Stimulated activated CD4-positive, alpha-beta T cell treated with anti-CD3 and anti-CD28 coated beads, Interleukin-12 subunit alpha, Interleukin-12 subunit beta, amount 100 ng/mL, for 48 hours (primary cell): ENCODE measurements at places on chromosomes 12 and 14.
A peak's percentile ranks its signal among the peaks of the same experiment; 100 is the strongest.

- peak; percentile 47 for DNase-seq
Observed at GRCh38 chr12:55724226-55724939, 4.2 kb downstream of the RDH5 start.

GRCh38 chr14:56995010-56995409, 184.7 kb upstream of the OTX2 start:
- no peak for DNase-seq

DNA sequence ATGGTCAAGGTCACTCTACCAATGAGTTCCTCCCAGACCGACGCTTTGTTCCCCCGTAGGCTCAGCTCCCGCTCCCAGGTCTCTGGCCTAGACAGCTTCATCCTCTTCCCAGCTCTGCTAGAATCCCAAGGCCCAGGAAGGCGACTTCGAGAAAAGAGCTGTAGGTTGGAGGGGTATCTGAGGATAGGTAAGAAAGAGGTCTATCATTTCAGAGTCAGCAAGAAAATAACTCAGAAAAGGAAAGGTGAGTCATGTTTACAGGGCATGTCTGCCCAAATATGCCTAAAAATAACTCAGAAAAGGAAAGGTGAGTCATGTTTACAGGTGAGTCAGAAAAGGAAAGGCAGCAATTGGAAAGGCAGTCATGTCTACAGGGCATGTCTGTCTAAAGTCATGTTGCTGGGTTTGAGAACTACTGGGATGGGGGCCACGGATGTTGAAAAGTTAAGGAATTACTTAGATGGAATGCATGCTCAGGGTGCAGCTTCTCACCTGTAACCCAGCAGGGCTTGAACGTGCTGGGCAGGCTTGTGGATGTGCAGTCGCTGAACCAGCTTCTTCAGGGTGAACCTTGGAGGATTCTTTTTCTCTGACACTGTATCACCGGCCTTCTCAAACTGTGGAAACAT, 12.2 kb downstream of the TEP1 start:
- peak; percentile 35 for DNase-seq

GRCh38 chr14:55254581-55254980, 16.6 kb upstream of the FBXO34 start:
- DNase-seq = no peak

GRCh38 chr14:37695866-37696265, 100.4 kb downstream of the TTC6 start:
- DNase-seq = no peak

DNA sequence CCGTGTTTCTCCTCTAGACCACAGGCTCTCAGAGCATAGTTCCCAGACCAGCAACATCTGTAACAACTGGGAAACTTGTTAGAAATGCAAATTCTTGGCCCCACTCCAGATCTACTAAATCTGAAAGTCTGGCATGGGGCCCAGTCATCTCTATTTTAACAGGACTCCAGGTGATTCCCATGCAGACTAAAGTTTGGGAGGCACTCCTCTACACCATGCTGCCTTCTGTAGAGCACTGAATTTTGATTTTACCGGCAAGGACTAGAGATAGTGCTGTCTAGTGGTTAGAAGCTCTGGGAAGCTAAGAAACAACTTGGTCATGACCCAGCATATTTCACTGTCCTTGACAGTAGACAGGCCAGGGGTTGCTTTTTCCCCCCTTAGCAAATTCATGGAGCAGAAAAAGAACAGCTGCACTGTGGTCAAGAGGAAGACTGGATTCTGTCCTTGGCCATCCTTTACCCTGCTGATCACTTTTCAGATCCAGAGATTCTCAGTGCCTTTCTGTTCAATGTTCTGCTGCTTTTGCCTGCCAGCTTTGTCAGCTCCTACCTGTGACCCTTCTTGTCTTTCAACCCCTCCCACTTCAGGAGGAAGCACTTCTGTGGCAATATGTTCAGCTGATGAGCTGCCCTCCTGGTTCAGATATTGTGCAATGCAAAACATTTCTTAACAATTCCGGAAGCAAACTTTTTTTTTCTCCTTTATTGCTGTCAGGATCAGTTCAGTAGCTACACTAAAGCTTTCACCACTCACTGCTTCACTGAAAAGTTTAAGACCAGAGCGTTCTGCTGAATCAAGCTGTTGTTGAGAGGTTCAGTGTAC, 133.8 kb upstream of the NUDT4 start:
- no peak for DNase-seq

- no peak for DNase-seq
Observed at GRCh38 chr12:103599274-103599673, 12.2 kb downstream of the STAB2 start.

GRCh38 chr12:114439261-114439683, 33.3 kb upstream of the TBX5 start:
- no peak for DNase-seq

DNA sequence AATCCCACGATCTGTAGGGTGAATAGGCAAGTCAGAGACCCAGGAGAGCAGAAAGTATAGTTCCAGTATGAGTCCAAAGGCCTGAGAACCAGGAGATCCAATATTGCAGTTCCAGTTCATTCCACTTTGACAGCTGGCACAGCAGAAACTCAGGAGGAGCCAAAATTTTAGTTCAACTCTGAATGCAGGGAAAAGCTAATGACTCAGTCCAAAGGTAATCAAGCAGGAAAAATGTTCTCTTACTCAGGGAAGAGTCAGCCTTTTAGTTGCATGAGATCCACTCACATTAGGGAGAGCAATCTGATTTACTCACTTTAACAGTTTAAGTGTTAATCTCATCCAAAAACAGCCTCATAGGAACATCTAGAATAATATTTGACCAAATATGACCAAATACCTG, 130.2 kb upstream of the LRFN5 start:
- DNase-seq = no peak

DNA sequence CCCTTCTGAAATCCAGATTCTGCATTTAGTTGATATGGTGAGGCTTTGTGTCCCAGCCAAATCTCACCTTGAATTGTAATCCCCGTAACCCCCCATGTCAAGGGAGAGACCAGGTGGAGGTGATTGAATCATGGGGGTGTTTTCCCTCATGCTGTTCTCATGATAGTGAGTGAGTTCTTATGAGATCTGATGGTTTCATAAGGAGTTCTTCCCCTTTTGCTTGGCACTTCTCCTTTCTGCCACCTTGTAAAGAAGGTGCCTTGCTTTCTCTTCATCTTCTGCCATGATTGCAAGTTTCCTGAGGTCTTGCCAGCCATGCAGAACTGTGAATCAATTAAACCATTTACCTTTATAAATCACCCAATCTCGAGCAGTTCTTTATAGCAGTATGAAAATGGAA, 23.1 kb upstream of the C12orf42 start:
- DNase-seq = no peak

DNA sequence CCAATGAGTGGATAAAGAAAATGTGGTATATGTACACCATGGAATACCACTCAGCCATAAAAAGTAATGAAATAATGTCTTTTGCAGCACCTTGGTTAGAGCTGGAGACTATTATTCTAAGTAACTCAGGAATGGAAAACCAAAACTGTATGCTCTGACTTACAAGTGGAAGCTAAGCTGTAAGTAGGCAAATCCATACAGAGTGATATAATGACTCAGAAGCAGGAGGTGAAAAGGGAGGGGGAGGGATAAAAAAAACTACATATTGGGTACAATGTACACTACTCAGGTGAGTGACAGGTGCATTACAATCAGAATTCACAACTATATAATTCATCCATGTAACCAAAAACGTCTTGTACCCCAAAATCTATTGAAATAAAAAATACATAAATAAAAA, 15.1 kb upstream of the CLEC1A start:
- DNase-seq = no peak

GRCh38 chr12:71594214-71594948, 69.3 kb downstream of the ZFC3H1 start:
- DNase-seq = no peak

DNA sequence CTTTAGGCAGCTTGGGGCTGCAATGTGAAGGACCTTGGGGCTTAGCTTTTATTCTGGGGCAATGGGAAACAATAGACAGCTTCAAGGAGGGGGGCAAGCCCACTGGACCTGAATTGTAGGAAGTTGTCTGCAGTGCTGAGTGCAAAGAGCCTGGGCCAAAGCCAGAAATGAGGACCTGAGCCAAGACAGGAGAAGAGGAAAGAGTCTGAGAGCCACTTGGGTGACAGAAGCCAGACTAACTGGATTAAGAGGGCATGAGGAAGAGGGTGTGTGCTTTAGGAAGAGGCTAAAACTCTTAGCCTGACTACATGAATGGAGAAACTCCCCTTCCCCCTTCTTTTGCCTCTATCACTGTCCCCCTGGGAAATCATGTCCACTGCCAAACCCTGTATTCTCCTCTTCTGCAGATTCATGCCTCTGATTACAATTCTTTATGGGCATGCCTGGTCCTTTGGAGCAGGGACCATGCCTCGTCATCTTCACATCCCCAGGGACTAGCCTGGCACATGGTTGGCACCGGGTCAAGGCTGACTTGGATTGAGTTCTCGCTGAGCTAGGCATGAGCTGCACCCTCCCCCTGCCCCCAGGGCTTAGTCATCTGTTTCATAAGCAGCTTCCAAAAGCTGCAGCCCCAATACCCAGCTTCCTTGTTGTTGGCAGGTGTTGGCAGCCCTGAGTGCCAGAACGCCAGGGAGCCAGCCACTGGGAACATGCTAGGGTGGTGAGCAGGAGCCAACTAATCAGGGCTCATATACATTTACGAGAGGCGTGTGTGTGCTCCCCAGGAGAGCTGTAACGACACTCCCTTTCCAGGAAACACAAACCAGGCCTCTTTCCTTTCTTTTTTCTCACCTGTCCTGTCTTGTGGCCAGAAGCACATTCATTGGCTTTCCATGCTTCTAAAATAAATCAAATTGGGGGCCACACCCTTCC, 27.7 kb upstream of the JDP2 start:
- no peak for DNase-seq

DNA sequence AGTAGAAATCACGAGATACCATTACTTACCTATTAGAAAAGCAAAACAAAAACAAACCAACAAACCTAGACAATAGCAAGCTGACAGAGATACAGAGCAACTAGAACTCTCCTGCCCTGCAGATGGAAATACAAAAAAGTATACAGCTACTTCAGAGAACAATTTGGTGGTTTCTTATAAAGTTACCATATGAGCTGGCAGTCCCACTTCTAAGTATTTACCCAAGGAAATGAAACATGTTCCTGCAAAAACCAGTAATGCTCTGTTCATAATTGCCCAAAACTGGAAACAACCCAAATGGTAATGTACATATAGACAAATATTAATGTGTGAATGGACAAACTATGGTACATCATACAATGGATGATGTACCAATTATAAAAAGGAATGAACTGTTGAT, 31.7 kb downstream of the FUT8 start:
- DNase-seq = no peak

- peak; percentile 81 for DNase-seq
Observed at GRCh38 chr12:6532051-6532926, 2.0 kb upstream of the GAPDH start.

GRCh38 chr14:54312166-54312801, 84.5 kb upstream of the CDKN3 start:
- DNase-seq = no peak

DNA sequence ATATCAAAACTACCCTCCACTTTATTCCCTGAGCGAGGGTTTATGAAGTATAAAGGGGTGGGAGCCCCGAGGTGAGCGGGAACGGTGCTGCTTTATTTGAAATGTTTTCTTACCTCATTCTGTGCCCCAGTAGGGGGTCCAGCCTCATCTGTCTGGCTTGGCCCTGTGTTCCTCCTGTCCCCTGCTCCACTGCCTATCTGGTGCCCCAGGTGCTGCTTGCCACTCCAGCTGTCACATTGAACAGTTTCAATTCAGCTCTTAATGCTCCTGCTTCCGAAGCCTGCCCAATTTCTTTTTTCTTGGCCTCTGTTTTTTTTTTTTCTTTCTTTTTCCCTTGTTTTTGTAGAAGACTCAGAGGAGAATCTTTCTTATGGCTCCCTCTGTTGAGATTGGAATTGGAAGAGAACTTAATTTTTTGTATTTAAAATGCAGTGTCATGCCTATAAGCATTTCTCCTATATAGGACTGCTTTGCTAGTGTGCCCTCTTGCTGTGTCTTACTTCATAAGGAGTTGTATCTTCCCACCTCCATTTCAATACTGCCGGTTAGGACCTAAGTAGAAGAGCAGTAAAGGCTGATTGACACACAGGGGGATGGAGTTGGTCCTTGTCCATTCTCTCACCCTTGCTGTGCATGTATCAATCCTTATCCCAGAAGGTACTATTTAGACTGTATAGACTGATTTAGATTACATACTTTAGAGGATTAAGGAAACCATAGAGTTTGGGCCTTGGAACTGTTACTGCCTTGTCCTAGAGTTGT, 2.3 kb downstream of the ATXN7L3B start:
- DNase-seq = no peak

DNA sequence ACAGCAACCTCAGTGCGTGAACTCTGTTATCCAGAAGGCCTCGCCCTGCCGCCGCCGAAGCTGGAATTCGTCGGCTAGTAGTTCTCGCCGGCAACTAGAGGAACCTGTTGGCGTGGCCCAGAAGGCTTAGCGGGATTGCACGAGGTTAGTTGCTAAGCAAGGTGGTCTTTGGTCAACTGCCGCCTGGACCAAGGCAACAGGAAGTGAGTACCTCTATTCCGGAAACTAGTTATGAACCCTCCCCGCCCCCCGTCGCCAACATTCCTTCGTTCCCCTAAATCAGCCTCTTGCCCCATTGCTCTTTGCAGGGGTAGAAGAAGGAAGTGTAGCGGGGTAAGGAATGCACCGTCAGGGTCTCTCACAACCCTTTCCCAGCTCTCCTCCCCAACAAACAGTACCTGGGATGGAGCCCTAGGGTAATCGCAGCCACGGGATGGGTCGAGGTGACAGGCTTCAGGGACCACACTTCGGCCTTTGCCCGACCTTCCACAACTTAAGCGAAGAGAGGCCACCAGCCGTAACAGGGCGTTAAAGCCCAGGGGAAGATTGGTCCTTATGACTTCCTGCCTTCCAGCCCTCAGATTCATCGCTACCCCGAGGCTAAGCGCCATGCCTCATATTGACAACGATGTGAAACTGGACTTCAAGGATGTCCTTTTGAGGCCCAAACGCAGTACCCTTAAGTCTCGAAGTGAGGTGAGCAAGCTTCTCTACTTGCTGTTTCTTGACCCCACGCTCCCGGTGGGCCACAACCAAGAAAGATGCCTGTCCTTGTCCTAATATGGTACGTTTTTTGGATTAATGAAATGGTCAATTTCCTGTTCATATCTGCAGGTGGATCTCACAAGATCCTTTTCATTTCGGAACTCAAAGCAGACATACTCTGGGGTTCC, at the start of gene GMPR2:
GMPR2 (plus strand) TSS at position 285 of the 893 bp plus-strand sequence; CDS start at position 610, 325 bp downstream.
- DNase-seq = no peak

- no peak for DNase-seq
Observed at GRCh38 chr12:104699489-104700190, 242.9 kb downstream of the CHST11 start.

- DNase-seq = no peak
Observed at GRCh38 chr14:103782376-103782775, 65.0 kb downstream of the PPP1R13B start.

DNA sequence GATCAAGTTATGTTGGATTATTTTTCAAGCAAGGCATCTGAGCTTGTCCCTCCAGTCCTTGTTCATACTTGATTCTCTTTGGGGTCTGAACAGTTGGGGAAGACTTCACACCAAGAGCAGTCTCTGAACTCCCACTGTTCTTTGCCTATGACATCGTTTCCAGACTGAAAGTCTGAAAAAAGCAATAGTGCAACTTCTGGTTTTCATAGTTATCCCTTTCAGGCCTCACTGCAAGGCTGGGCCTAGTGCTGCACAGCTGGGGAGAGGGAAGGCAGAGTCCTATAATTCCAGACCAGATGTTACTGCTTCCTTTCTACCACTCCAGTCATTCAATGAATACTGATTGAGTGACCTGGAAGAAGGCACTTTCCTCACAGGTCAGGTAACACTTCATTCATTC, 187.1 kb upstream of the CCND2 start:
- no peak for DNase-seq

- no peak for DNase-seq
Observed at GRCh38 chr12:132209619-132210222, 65.5 kb downstream of the NOC4L start.

- no peak for DNase-seq
Observed at GRCh38 chr12:49482095-49483051, 56.5 kb upstream of the KCNH3 start.
